ENCODE measurements at places on chromosomes 1 and 21.

GRCh38 chr1:224901087-224901810 is 28.2 kb upstream of the DNAH14 start:
- H3K27ac ChIP-seq, result no peak overlapping the region
- peaks cover 2% of the 10 kb centered on the region for H3K27me3 ChIP-seq
- no peaks in the 10 kb centered on the region for H3K36me3 ChIP-seq

DNA sequence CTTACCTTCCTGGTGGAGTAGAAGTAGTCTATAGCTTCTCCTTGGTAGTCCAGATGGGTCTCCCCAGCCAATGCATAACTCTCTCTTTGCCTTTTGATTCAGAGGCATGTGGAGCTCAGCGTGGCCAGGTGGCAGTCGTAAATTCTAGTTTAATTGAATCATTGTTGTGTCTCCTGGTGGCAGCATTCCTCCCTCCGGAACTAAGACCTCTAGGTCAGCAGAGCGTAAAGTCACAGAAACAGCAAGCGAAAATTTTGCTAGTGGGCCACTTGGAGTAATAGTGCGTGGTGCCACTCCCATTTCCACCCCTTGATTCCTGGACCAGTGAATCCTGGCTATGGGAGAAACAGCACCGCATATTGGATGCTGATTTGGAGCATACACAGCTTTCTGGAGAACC is 3.9 kb upstream of the TMPRSS2 start:
- H3K27ac ChIP-seq, result no peak overlapping the region
- DNase-seq, result no peak
- H3K4me3 ChIP-seq, result no peak overlapping the region
- H3K36me3 ChIP-seq, result no peaks in the 10 kb centered on the region
- peaks cover 4% of the 10 kb centered on the region for H3K4me1 ChIP-seq

- peaks cover 4% of the 10 kb centered on the region for H3K4me1 ChIP-seq
- DNase-seq, result no peak
- no peak overlapping the region for H3K4me3 ChIP-seq
- H3K27ac ChIP-seq, result no peak overlapping the region
Observed at GRCh38 chr21:45407629-45408247, 2.8 kb downstream of the COL18A1 start.

- DNase-seq, result no peak
- no peak overlapping the region for H3K27ac ChIP-seq
- no peaks in the 10 kb centered on the region for H3K36me3 ChIP-seq
- no peaks in the 10 kb centered on the region for H3K27me3 ChIP-seq
- H3K4me3 ChIP-seq, result no peak overlapping the region
- no peaks in the 10 kb centered on the region for H3K4me1 ChIP-seq
Observed at GRCh38 chr21:42198929-42199867, 19.7 kb upstream of the ABCG1 start.

GRCh38 chr1:232140419-232141166 is 489.3 kb downstream of the SIPA1L2 start:
- DNase-seq, result no peak
- H3K27ac ChIP-seq, result no peak overlapping the region

DNA sequence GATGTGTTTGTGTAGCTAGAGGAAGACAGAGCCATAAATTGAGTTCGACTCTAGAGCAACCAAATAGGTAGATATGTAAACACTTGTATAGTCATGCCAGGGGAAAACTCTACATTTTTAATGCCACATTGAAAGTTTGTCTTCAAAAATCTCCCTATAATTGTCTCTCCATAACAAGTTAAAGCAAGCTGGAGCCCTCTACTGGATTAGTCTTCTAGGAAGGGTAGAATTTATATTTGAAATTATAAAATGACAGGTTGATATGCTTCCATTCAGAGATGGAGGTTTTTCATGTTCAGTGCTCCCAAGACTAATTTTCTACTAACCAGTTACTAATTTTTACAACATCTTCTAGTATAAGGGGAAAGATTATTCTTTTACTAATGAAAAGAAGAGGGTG is 13.1 kb upstream of the COL24A1 start:
- H3K27ac ChIP-seq, result no peak overlapping the region
- no peaks in the 10 kb centered on the region for H3K4me1 ChIP-seq
- no peaks in the 10 kb centered on the region for H3K36me3 ChIP-seq
- no peak overlapping the region for H3K4me3 ChIP-seq
- peaks cover 2% of the 10 kb centered on the region for H3K27me3 ChIP-seq

GRCh38 chr1:88029899-88030298 is 654.2 kb upstream of the PKN2 start:
- H3K36me3 ChIP-seq, result no peaks in the 10 kb centered on the region
- no peak for DNase-seq
- no peak overlapping the region for H3K4me3 ChIP-seq
- no peaks in the 10 kb centered on the region for H3K4me1 ChIP-seq
- peaks cover 2% of the 10 kb centered on the region for H3K27me3 ChIP-seq
- H3K27ac ChIP-seq, result no peak overlapping the region

- H3K27ac ChIP-seq, result no peak within 1 kb of the TSS
- peaks cover 9% of the 10 kb centered on the region for H3K4me1 ChIP-seq
Observed at GRCh38 chr1:206897175-206897574, at the start of gene IL24. Gene IL24, plus strand, starts transcription at chr1:206897443. Its CDS starts 390 bp downstream, at chr1:206897833.

GRCh38 chr1:244414543-244414942 is 37.2 kb downstream of the ADSS2 start:
- H3K4me1 ChIP-seq, result no peaks in the 10 kb centered on the region
- no peaks in the 10 kb centered on the region for H3K27me3 ChIP-seq
- no peak overlapping the region for H3K27ac ChIP-seq
- H3K36me3 ChIP-seq, result peaks cover 4% of the 10 kb centered on the region

DNA sequence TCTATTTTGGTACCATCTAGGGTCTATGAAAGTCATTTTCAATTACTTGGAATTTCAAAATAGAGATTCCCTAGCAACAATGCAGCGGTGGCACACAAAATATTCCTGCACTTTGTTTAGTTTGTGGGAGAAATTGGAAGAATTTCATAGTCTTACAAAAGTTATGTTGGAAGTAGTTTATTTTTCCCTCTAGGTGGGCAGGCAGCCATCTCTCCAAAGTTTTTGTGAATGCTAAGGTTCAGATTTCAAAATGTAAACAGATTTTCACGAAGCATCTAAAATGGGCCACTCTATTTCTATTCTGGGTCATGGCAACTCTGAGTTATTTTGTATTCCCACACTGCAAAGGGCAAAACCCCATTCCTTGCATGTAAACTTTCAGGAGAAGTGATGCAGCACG is 8.0 kb downstream of the SMCP start:
- H3K4me3 ChIP-seq, result no peak overlapping the region
- DNase-seq, result no peak
- peaks cover 2% of the 10 kb centered on the region for H3K27me3 ChIP-seq
- H3K36me3 ChIP-seq, result no peaks in the 10 kb centered on the region
- no peaks in the 10 kb centered on the region for H3K4me1 ChIP-seq
- H3K27ac ChIP-seq, result no peak overlapping the region

- H3K27me3 ChIP-seq, result peaks cover 2% of the 10 kb centered on the region
- H3K36me3 ChIP-seq, result no peaks in the 10 kb centered on the region
- DNase-seq, result no peak
- no peak overlapping the region for H3K27ac ChIP-seq
- H3K4me1 ChIP-seq, result no peaks in the 10 kb centered on the region
Observed at GRCh38 chr1:176820391-176821031, 344.0 kb downstream of the ASTN1 start.

DNA sequence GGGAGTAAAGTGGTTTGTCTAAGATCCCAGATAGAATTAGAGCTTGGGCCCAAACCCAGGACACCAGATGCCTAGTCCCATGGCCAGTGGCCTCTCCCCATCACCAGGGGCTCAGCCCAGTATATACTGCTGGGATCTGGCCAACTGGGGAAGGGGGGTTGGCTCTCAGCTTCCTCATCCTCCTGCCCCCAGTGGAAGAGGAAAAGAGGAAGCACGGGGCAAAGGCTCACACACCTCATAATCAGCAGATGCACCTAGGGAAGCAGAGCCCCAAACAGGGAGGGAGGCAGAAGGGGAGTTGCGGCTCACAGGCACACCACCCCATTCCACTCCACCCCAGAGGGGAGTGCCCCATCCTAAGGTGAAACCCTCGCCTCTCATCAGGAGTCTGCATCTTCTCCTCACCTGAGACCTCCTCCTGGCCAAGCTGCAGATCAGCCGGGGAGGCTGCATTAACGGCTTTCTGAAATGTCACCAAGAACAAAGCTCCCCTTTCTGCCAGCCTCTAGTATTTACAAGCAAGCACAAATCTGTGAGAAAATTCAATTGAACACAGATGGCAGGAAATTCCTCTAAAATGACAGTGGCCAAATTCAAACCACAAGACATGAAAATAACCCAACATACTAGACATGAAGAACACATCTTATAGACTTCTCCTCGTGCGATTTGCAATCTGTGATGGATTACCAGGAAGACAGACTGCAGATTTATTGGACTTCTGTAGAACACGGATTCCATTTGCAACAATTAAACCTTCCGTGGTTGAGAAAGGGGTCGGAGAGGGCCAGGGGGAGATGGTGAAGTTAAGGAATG is 82.8 kb downstream of the GLIS1 start:
- no peak overlapping the region for H3K27ac ChIP-seq
- H3K4me1 ChIP-seq, result no peaks in the 10 kb centered on the region

DNA sequence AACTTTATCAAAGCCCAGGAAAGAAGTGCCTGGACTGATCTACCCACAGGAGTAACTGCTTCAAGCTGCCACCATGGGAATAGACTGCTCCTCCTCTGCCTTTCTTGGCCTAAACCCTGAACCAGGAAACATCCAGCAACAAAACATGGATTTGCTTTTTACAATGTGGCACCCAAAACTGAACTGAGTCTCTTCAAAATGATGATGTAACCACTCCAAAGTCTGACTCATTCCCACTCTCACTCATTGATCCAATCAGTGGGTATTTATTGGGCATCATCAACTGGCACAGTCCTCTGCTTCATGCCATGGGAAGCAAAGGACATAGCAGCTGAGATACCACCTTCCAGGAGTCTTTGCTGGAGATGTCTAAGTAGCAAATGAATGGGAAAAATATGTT is 23.5 kb downstream of the CYP4A22 start:
- no peak for DNase-seq
- H3K4me1 ChIP-seq, result no peaks in the 10 kb centered on the region
- H3K4me3 ChIP-seq, result no peak overlapping the region
- no peak overlapping the region for H3K27ac ChIP-seq
- peaks cover 5% of the 10 kb centered on the region for H3K36me3 ChIP-seq
- peaks cover 4% of the 10 kb centered on the region for H3K27me3 ChIP-seq

DNA sequence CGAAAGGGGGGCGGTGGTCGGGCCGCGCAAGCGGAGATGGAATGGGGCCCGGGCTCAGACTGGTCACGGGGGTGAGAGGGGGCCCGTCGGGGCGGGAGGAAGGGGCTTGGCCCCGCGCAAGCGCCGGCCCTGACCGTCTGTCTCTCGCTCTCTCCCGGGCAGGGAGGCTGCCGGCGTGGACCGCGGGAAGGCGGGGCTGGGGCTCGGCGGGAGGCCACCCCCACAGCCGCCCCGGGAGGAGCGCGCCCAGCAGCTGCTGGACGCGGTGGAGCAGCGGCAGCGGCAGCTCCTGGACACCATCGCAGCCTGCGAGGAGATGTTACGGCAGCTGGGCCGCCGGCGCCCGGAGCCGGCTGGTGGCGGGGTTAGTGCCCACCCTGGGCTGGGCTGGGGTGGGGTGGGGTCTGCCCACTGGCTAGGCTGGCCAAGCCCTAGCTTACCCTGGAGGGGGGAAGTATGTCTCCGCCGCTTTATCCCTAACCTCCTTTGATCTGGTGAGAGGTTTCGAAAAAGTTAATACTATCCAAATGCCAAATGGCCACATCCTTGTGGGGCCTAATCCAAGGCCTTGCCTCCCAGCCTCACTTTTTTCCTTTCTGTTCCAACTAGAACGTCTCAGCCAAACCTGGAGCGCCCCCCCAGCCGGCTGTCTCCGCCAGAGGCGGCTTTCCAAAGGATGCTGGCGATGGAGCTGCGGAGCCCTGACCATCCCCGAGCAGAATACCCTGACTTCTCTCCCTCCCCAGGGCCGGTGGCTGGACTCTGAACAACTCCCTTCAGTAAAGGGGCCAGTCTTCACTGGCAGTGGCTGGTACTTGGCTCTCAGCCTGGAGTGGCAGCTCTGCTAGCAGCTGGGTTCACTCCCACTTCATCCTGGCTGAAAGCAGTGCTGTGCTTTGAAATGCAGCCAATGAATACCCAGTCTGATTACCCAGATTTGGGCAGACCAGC is 636 bp upstream of the YRDC start:
- DNase-seq, result peak; percentile 83
- H3K4me3 ChIP-seq, result peak overlapping the region; percentile 94
- H3K27me3 ChIP-seq, result no peaks in the 10 kb centered on the region
- H3K36me3 ChIP-seq, result no peaks in the 10 kb centered on the region

DNA sequence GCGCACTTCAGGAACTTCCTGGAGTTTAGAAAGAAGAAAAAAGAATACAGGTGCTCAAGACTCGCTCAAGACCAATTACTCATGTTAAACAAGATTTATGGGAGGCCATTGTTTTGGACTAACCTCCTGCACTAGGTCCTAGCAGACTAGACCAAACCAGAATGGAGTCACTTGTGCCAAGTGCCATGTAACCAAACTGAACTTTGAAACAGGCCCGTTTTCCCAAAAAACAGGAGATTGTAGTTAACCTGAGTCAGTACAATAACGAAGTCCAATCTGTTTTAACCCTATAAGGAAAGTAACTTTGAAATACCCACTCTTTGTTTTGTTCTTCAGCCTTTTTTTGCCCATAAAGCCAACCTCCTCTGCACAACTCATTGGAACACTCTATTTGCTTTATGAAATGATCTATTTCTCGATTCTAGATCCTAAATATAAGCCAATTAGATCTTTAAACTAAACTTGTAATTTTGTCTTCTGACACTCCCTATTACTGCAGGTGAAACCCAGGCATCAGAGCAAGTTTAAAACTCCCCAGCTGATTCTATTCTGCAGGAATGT is 695 bp upstream of the NTPCR start:
- H3K27me3 ChIP-seq, result peaks cover 1% of the 10 kb centered on the region
- no peaks in the 10 kb centered on the region for H3K36me3 ChIP-seq
- DNase-seq, result no peak
- peaks cover 17% of the 10 kb centered on the region for H3K4me1 ChIP-seq

- H3K4me3 ChIP-seq, result no peak overlapping the region
- H3K27me3 ChIP-seq, result no peaks in the 10 kb centered on the region
- DNase-seq, result no peak
- no peak overlapping the region for H3K27ac ChIP-seq
- H3K36me3 ChIP-seq, result peaks cover 11% of the 10 kb centered on the region
- no peaks in the 10 kb centered on the region for H3K4me1 ChIP-seq
Observed at GRCh38 chr21:20151741-20152140, 846.5 kb upstream of the NCAM2 start.

DNA sequence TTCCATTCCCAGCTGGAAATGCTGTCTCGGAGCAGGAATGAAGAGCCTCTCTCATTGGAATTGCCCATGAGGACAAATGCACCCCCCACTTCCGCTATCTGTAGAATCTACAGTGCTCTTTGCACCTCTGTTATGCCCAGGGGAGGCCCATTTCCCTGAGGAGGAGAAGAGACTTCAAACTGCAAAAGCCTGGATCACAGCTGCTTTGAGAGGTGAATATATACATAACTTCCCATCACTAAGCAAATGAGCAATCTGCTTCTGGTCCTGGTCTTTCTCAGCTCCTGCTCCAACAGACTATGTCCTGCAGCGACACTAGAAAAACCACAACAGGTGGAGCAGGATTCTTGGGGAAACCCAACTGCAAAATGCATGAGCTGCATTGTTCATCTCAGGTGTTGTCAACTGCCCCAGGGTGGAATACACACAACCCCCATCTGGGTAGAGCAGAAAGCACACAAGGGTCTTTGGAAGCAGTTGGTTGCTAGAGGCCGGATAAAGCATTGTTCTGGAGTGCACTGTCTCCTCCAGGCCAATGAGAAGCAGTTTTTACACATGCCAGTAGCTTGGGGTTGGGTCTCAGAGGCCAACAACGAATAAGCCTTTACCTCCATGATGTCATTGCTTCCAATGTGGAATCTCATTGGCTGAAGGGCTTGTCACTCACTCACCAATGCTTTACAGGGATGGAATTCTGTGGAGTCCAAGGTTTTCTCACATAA is 67.7 kb upstream of the RAB4A start:
- H3K36me3 ChIP-seq, result peaks cover 6% of the 10 kb centered on the region
- no peak overlapping the region for H3K4me3 ChIP-seq
- peaks cover 15% of the 10 kb centered on the region for H3K4me1 ChIP-seq
- H3K27ac ChIP-seq, result peak overlapping the region; percentile 34

All from glutamatergic neuron (in vitro differentiated cells).